Mammary epithelial cell (primary cell): ENCODE measurements at places on chromosomes 3 and 15. TPM values are rescaled to one million over a fixed set of nuclear protein-coding genes. Genes with fewer than 3 reads are reported as not detected.

The A4GNT gene
- total RNA-seq, result not detected in 2 replicates

The LRRC31 gene
- total RNA-seq, result not detected in 2 replicates

The MEX3B gene
- total RNA-seq, result 10.8 TPM

The MAN2C1 gene
- 156 and 194 TPM in 2 replicates for total RNA-seq

The APOD gene
- total RNA-seq, result 31.7 TPM

The NPAP1 gene
- total RNA-seq, result not detected in 2 replicates

The PIERCE2 gene
- 1.4 and 2.5 TPM in 2 replicates for total RNA-seq

The LYZL4 gene
- total RNA-seq, result not detected in 2 replicates

The FLNB gene
- 1,038 TPM for total RNA-seq

The CHST2 gene
- 11.8 and 12.4 TPM in 2 replicates for total RNA-seq

The GXYLT2 gene
- total RNA-seq, result 9.3 TPM

The ADGRG7 gene
- total RNA-seq, result 0.17 TPM

The COL7A1 gene
- 130 TPM for total RNA-seq

The CLDND1 gene
- 90.0 TPM for total RNA-seq

The FBN1 gene
- 26.7 TPM for total RNA-seq

The PIAS1 gene
- total RNA-seq, result 25.2 and 31.0 TPM in 2 replicates

The UBAP1L gene
- total RNA-seq, result 2.3 TPM in 2 replicates

The GPR149 gene
- not detected for total RNA-seq

The GOLGA6D gene
- total RNA-seq, result not detected in 2 replicates

The BFSP2 gene
- not detected for total RNA-seq

The CHRNA5 gene
- 6.0 and 13.9 TPM in 2 replicates for total RNA-seq

The TMCO5A gene
- not detected for total RNA-seq

The ZKSCAN7 gene
- 8.3 TPM for total RNA-seq

The CAMK2N2 gene
- 2.7 and 3.7 TPM in 2 replicates for total RNA-seq

The ROBO2 gene
- total RNA-seq, result not detected in 2 replicates

The SNRPA1 gene
- total RNA-seq, result 17.2 TPM

The AGBL1 gene
- not detected in 2 replicates for total RNA-seq

The EHHADH gene
- 9.0 TPM for total RNA-seq

The SPTSSB gene
- 0.16 TPM in 1 of 2 replicates, not detected in the other for total RNA-seq

The SI gene
- total RNA-seq, result not detected in 2 replicates

The FAM43A gene
- 3.0 TPM for total RNA-seq

The RAB11A gene
- 181 and 215 TPM in 2 replicates for total RNA-seq
